Cerebellar nuclear complex (tissue), 1 donor: ENCODE measurements at places on chromosomes 16 and 17.
A peak's percentile ranks its signal among the peaks of the same experiment; 100 is the strongest.

DNA sequence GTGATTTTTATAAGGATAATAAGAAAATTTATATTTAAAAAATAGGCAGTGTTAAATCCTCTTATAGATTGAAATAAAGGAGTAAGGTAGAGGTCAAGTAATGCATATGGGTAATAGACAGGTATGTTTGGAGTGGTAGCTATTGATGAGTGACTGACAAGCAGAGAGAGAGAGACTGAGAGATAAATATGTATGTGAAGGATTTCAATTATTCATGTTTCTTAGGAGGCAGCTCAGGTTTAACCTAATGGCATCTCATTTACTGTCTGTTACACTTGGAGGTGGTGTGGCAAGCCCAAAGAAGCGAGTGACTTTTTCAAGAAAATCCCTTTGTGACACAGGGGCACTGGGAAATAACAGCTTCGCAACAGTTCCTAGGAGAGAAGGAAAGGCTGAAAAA, 120.2 kb downstream of the KIF2B start:
- DNase-seq, result no peak

DNA sequence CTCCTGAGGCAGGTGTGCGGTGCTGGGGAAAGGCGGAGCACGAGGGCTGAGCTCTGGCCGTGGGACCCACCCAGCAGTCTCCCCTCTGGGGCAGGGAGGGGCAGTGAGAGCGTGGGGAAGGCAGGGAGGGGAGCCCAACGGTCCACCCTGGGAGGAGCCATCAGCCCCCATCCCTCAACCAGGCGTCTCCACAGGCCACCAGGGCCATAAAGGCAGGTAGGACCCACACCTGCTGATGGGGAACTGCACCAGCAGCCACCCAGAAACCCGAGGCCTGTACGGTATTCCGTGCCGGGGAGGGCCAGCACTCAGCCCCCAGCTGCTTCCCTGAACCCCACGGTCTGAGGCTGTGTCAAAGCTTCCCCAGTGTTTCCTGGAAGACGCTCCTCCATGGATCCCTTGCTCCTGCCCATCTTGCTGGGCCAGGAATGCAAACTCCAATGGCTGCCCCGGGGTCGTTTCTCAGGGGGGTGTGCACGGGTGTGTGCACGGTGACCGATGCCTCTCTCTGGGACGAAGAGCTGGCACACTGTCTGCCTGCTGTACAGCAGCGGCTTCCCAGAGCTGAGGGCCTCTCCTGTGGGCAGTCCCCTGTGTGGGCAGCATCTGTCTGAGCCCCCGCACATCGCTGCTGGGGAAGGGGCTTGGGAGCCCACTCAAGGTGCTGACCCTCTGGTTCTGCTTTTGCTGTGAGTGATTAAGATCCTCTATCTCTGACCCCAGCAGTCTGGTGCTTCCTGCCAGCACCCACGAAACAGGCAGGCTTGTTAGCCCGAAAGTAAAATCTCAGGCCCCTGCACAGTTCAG, 17.2 kb upstream of the METRNL start:
- DNase-seq, result no peak

GRCh38 chr17:34556384-34556783, 23.0 kb upstream of the TMEM132E start:
- no peak for DNase-seq

- no peak for DNase-seq
These were observed 961 bp downstream of the AMFR start for GRCh38 chr16:56424404-56424764.

DNA sequence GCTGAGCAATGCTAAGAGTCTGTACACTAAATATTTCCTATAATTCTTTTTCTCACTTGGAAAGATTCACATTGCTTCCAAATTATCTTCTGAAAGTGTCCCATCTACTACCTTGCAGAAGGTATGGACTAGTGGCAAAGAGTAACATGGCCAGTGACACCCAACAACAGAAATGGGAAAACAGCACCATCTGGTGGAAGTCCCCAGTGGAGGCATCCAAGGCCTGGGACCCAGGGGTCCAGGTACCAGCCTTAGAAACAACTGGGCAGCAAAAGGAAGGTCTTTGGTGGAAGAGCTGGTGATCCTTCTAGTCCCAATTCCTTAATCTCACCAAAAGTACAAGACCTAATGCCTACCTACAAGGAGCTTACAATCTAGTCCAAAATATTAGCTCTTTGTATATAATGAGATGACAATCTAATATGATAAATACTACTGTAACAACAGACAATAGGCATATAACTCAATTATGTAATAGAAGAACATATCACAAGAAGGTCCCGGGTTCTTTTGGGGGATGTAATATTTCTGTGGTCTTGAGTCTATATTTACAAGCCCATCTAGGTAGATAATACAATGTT, 55.3 kb downstream of the SKAP1 start:
- no peak for DNase-seq

GRCh38 chr16:2244926-2245795, 6.2 kb downstream of the ECI1 start:
- no peak for DNase-seq

- no peak for DNase-seq
These were observed 1.3 kb upstream of the ZACN start for GRCh38 chr17:76077584-76078110.

GRCh38 chr16:71542377-71542776, 16.2 kb downstream of the CHST4 start:
- no peak for DNase-seq

DNA sequence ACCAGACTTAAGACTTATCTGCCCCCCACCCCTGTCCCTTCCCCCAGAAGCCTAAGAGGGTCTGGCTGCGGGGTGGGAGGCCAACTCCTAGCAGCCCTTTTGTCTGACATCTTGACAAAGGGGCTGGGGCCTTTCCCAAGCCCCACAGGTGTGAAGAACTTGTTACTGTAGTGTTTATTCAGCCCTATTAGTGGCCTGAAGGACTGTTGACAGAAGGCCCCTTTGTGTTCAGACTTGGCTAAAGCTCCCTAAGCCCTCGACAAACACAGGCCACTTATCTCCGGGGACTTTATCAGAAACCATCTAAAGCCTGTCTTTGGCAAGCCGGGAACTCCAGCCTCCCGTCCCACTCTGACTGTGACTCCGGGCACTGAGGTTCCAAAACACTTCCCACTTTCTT, 129.8 kb downstream of the NTN1 start:
- DNase-seq, result no peak

- no peak for DNase-seq
These were observed 59.8 kb downstream of the PGS1 start for GRCh38 chr17:78438271-78438691.

- no peak for DNase-seq
These were observed 35.5 kb downstream of the DNAH17 start for GRCh38 chr17:78541488-78542206.

- no peak for DNase-seq
These were observed 939 bp upstream of the WDR90 start for GRCh38 chr16:648071-648780.

GRCh38 chr17:7283471-7284216, 2.1 kb downstream of the SLC2A4 start:
- DNase-seq, result no peak

- DNase-seq, result no peak
These were observed 224.2 kb downstream of the PARN start for GRCh38 chr16:14405611-14406537.

DNA sequence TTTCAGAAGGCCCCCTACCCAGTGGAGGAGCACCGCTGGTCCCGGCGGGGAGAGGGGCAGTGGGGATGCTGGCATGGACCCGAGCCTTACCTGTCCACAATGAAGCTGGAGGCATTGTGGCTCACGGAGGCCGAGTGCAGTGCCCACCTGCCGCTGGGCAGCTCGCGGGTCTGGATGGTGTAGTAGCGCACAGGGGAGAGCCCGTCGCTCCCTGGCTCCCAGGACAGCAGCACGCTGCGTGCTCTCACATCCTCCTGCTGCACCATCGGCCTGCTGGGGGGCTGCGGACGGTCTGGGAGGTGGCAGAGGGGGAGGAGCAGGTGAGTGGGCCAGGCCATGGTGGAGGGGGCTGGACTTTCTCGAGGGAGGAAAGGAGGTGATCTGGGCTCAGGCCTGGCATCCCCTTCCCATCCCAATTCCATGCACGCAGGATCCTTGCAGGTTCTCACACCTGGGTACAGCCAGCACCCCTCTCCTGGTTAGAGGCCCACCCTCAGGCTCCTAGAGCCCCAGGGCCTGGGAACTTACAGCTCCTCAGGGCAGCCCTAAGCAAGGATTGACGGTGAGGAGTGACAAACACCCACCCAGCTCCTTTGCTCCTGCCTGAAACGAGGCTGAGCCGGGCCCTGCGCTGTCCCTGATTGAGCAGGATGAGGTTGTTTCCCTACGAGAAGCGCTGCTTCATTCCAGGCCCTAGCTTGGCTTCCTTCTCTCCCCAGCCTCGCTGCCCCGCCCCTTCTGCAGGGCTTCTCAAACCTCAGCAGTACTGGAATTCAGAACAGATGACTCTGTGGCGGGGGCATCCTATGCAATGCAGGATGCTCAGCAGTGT, 76.2 kb upstream of the CDC42EP4 start:
- DNase-seq, result no peak

- DNase-seq, result no peak
These were observed 136.3 kb downstream of the KCNJ12 start for GRCh38 chr17:21512307-21513011.

GRCh38 chr16:48393485-48394354, 8.5 kb upstream of the SIAH1 start:
- no peak for DNase-seq

DNA sequence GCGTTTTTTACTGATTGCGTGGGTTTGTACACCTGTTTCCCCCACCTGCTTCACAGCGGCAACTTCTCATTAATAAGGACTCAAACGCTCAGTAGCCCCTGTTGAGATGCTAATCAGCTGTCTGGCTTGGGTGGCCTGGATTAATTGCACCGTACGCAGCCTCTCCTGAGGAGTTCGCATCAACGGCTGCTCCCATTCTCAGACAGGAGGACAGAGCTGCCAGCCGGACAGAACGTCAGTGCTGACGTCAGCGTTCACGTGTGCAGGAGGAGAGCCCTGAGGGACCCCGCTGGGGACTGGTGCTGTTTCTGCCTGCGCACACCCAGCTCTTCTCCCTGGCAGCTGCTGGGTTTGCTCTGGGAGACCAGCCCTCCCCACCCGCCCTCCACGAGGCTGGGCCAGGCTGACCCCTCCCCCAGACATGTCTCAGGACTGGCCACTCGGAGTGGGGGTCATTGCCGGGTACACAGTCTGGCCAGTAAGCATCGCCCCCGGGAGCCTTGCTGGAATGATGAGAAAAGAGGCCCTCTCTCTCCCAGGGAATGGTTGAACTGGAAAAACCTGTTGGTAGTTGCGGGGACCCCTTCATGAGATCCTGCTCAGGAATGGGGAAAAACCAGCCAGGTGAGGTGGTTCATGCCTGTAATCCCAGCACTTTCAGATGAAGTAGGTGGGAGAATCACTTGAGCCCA, 5.7 kb upstream of the BANP start:
- peak; percentile 36 for DNase-seq

DNA sequence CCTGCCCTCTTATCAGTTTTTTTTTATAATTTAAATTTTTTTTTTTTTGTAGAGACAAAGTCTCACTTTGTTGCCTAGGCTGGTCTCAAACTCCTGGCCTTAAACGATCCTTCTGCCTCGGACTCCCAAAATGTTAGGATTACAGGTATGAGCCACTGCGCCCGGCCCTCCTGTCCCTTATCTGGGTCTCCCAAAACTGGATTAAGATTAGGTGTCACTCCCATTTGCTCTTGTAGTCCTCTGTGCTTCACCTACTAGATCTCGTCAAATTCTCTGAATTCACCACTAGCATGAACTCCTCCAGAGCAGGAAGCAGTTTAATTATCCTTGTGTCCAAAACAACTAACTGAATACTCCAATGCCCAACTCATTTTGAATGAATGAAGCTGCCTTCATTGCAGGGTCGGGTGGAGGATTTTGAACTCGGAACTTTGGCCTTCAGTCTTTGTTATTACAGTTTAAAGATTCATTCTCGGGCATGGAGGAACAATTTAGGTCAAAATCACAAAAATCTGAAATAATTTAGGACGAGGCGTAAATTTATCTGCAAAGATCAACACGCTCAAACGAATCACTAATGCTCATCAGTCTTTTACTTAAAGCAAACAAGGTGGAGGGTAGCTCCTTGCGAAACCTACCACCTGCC, 802 bp upstream of the ATXN2L start:
- no peak for DNase-seq

DNA sequence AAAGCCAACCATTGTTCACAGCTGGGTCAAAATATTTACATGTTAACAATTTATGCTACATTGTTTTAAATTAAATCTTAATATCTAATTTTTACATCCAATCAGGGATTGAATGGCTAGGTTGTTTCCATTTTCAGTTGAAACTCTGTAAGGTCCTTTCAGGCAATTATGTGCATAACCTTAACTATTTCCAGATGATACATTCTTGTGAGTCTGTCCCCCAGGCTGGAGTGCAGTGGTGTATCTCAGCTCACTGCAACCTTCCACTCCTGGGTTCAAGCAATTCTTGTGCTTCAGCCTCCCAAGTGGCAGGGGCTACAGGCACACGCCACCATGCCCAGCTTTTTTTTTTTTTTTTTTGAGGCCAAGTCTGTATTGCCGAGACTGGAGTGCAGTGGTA, 10.4 kb downstream of the CDC42EP4 start:
- no peak for DNase-seq

- DNase-seq, result no peak
These were observed 29.7 kb downstream of the WNT3 start for GRCh38 chr17:46788796-46789195.

GRCh38 chr17:21242026-21242697, 11.0 kb downstream of the NATD1 start:
- DNase-seq, result no peak

DNA sequence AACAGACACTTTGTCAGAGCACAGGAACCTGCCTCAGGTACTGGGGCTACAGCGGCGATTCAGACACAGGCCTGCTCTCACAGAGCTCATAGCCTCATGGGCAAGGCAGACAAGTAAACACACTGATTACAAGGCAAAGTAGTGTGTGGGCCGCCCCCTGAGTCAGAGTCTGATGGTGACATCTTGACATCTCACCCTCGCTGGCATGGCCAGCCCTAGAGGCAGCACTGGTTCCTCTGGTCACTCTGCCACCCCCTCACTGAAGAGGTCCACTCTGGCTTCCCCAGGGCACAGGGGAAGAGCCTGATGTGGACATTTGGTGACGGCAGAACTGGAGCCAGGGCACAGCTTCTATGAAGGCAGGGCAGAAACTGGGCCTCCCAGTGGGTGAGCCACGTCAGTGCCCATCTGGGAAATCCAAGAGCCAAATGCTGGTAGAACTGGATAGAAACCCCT, 32.9 kb upstream of the TOB1 start:
- no peak for DNase-seq

GRCh38 chr16:19804538-19805323, 79.9 kb downstream of the GPRC5B start:
- no peak for DNase-seq
